ENCODE measurements at places on chromosomes 6 and 20.

- DNase-seq: no peak
Measured at GRCh38 chr6:28764014-28764723, 159.6 kb downstream of the TRIM27 start.

- no peak for DNase-seq
Measured at GRCh38 chr6:11685481-11686093, 93.0 kb downstream of the ADTRP start.

DNA sequence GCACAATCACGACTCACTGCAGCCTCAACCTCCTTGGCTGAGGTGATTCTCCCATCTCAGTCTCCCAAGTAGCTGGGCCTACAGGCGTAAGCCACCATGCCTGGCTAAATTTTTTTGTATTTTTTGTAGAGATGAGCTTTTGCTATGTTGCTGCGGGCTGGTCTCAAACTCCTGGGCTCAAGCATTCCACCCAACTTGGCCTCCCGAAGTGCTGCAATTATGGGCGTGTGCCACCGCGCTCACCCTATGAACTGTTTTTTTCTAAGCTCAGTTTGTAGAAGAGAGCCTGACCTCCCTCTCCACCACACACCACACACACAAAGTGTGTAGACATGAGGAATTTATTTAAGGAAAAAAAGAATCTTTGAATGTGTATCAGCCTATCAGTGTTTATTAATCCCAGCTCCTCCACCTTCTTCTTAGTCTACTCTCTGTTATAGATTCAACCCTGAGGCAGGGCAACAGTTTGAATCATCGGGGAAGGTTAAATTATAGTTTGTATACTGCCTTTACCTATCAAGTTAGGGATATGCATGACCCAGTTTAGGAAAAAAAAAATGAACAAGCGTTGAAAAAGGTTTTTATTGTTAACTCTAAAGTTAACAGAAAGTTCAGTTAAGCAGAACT lies 74.1 kb downstream of the PLEKHG1 start:
- no peak for DNase-seq

DNA sequence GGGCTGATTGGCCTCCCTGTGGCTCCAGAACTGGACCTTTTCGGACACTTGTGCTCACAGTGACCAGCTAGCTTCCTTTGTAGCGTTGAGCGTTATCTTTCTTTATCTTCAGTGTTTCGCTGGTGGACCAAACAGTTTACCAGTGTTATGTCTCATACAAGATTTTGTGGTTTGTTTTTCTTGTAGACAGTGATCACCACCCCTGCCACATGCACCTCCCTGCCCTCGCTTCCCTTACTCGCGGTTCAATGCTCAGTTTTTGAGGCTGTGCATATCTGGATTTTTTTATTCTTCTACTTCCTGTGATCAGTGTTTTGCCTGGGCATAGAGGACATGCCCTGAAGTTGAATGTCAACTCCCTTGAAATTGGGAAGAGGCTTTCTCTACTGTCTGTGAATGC lies 16.4 kb downstream of the MYT1 start:
- DNase-seq: no peak

DNA sequence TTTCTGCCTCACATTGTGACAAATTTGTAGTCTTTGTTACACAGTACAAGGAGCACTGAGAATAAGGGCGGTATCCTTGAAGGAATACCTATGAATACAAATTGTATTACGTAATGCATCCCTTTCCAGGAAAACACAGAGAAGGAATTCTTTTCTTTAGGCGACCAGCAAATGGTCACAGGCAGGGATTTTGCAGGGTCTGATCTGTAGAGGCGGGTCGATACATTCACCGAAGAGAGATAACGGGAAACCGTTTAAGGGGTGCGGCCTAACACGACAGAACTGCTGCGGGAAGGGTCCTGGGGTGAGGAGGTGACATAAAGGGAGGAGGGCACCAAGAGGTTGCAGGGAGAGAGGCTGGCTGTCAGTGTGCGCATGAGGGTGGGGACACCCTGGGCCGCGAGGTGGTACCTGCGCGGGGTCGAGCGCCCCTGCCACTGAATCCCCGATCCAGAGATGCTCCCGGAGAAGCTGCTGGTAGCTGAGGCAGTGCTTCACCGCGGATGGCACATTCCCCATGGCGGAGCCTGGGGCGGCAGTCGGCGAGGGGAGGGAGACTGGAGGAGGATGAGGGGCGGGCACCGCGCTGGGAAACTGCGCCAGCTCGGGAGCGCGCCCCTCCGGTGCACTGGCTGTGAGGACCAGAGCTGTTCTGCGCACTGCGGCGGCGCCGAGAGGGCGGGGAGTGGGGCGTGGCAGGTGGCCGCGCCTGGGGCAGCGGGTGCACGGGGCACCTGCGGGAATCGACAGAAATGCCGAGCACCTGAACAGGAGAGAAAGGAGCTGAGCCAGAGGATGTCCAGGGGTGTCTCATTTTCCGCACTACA lies at the start of gene HMGCLL1:
TSS of gene HMGCLL1 (minus strand) at position 656 of the 827 bp plus-strand sequence. CDS start at position 519, 137 bp downstream.
- DNase-seq: no peak

- no peak for DNase-seq
Measured at GRCh38 chr6:12113190-12113577, 101.1 kb downstream of the HIVEP1 start.

DNA sequence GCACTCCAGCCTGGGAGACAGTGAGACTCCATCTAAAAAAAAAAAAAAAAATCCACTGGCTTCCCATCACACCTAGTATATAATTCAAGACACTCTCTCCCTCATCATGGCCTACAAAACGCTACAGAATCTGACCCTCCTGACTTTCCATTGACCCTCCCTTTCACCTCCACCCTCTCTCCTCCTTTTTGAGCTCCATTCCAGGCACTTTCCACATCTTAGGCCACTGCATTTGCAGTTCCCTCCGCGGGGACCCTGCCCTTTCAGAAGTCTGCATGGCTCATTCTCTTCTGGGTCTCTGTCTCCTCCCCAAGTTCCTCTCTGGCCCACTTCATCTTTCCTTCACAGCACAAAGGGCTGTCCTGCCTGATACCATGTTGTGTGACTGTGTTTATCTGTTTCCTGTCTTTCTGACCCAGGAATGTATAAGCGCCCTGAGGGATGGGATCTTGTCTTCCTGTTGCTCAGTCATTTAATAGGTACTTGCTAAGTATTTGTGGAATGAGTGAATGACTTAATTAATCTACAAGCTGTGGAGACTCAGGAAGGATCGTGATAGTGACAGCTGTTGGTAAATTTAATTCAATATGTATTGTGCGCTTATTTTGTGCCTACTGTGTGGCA lies 35.2 kb downstream of the NCR2 start:
- no peak for DNase-seq

- no peak for DNase-seq
Measured at GRCh38 chr6:139519571-139520031, 145.2 kb upstream of the CITED2 start.

DNA sequence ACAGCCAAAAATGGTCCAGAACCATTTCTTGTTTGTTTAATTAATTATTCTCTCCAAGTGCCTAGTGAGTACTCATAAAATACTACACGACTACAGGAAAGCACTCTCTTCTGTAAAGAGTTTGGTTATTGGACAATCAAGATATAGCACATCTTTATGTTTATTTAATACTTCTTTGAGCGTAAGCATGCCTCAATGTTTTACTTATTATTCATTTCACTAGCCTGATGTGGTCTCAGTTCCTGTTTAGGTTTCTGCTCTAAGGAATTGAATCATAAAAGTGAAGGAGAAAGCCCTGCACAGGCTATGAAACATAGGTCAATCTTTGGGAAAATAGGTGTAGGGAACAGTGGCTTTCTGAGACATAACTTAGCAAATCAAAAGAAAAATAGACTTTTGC lies 45.9 kb upstream of the AIG1 start:
- no peak for DNase-seq

- no peak for DNase-seq
Measured at GRCh38 chr20:59579404-59580145, 24.8 kb upstream of the PHACTR3 start.

DNA sequence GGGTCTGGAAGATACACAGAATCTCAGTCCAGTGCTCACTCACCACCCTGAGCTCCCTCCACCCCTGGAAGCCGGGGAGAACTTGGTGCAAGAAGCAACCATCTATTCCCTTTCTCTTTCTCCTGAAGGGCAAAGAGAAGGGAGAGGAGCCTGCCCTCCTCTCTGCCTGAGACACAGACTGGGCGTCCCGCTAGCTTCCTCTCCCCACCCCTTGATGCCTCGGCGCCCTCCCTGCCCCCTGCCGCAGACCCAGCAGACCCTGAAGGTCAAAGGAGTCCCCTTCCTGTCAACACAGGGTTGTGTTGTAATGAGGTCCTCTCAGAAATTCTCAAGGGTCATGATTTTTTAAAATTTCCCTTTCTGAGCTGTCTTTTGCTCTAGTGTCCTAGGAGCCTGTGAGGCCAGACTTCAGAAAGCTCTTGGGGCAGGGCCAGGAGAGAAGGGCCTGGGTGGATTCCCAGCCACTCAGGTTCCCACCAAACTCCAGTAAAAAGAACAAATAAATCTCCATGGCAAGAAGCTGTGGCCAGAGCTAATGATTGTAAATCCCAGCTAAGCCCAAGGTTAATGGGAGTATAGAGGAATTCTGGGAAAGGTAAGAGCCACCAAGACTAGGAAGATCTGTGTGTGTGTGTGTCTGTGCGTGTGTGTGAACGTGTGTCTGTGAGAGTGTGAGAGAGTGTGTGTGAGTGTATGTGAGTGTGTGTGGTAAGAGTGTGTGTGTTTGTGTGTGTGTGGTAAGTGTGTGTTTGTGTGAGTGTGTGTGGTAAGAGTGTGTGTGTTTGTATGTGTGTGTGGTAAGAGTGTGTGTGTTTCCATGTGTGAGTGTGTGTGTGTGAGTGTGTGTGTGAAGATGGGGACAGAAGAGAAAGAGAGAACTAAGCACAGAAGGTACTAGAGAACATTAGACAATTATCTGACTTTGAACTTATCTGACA lies 1.1 kb upstream of the JPH2 start:
- DNase-seq: no peak

DNA sequence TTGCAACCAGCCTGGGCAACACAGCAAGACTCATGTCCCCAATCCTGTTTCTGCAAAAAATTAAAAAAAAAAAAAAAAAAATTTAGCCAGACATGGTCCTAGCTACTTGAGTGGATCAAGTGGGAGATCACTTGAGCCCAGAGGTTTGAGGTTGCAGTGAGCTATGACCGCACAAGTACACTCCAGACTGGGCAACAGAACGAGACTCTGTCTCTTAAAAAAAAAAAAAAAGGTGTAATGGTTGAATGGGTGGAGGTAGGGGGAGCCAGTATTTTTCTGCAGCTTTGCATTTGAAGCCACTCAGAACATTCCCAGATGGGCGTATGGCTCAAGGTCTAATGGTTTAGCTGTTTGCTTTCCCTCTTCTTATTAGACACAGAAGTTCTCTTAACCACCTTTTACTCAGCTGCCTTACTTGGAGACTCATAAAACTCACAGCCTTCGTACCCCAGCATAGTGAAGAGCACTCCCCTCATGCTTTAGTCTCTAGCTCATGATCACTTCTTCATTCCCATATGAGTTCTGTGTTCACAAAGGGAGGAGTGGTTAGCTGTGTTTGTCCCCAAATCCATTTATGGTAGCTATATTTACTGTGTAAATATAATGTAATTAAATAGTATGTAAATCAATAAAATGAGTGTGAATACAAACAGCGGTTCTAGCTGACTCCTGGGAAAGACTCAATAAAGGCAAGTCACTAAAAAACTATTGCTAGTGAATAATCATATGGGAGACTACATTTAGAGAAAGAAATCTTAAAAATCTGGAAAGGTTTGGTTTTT lies 9.0 kb downstream of the FKBP1A start:
- no peak for DNase-seq

DNA sequence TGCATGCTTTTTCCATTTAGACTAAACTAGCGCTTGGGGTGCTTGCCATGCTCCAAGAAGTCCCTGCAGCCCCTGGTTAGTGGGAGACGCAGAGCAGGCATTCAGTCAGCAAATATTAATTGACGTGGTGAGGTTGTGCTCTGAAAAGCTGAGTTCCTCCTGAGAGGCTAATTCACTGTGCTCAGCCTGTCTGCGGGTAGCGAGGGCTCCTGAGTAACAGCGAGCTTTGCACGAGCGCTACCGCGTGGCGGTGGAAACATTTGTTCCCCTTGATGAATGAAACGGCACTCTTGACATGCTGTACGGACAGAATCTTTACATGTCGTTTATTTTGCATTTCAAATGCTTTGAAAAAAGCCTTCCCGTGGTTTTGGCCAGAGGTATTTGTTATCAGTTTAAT lies 170.6 kb upstream of the AGPAT4 start:
- no peak for DNase-seq

- DNase-seq: no peak
Measured at GRCh38 chr6:32249262-32249661, 25.4 kb upstream of the NOTCH4 start.

DNA sequence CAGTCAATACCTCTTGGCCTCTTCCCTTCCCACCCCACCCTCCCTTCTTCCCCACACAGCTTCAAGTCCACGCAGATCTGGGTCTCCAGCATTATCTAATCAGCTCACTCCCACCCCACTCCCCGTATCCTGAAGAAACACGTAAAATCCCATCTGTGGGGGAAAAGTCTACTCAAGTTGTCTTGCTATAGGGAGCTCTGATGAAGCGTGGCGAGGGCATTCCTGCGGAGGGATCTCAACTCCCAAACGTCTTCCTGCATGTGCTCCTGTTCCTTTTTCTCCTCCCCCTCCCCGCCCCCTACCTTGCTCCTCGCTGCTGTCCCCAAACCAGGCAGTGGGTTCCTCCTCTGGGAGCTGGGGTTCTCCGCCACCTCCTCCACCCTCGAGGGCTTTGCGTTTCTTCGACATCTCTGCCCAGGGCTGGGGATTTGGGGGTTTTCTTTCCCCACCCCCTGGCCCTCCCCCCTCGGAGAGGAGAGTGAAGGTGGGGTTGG lies 181.8 kb downstream of the TBXT start:
- DNase-seq: no peak

- no peak for DNase-seq
Measured at GRCh38 chr6:55182016-55182650, 7.8 kb downstream of the HCRTR2 start.

DNA sequence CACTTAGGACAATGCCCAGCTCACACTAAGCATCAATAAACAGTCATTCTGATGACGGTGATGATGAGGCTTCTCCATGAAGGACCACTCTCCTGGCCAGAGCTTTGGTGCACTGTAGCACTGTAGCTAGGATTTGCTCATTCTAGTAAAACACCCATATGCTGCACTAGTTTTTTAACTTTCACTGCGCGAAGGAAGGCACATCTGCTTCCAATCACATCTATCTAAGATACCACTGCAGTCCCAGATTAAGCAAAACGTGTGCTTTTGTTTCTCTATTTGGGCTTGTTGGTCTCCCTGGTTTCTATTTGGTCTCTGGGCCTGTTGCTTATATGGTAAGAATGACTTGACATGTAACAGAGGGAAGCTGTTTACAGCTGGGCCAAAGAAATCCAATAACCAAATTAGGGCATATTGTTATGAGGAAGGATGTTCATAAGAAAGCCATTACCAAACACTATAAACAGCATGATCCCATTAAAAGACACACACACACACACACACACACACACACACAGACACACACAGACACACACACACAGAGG lies 62.4 kb downstream of the FAM229B start:
- no peak for DNase-seq
